SW480 (cell line): ENCODE measurements at places on chromosomes 11 and 22.

- no peak for DNase-seq
Measured at GRCh38 chr11:108887436-108888238, 222.8 kb downstream of the DDX10 start.

DNA sequence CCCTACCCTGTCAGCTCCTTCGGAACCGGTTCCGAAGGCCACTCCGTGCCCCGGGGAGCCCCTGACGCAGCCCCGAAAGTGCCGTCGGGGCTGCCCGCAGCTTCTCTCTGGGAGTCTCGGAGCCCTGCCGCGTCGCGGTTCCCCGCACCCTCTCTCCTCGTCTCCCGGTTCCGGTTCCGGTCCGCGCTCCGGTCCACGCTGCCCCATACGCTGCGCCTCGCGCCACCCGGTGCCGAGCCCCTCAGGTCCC is 618 bp downstream of the MTA2 start:
- peak; percentile 33 for DNase-seq

DNA sequence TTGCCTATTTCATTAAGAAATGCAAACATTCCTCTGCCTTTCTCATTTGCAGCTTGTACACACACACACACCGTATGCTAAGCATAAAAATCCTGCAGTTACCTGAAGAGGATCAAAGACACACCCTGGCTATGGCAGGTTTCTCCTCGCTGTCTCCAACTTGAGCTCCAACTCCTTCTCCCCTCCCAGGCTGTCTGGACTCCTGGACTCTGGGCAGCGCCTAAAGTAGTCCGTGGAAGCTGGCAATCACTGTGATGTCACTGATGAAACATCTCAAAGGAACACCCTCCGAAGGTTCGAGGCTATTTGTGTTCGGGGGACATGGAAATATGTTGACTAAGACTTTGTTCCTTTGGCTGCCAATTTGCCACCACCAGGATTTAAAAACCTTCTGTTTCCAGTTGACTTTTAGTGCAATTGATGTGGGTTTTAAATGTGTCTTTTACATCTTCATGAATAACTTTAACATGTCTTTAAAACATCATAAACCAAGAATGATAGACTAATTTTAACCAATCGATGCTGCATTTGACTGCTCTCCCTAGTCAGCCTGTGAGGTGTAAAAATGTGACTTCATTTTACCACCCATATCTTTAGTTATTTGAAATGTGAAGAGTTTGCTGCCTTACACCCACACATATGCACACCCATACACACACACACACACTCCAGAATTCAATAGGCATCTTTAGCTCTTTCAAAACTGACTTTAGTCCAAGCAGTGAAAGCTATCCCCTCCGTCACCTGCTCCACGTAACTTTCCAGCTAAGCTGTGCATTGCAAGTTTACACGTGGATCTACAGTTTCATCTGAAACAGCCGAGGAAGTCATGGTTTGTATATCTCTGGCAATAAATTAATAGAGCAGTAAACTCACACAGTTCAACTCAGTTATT is at the start of gene SLN:
SLN (minus strand) TSS at position 196 of the 895 bp plus-strand sequence.
- DNase-seq: no peak

DNA sequence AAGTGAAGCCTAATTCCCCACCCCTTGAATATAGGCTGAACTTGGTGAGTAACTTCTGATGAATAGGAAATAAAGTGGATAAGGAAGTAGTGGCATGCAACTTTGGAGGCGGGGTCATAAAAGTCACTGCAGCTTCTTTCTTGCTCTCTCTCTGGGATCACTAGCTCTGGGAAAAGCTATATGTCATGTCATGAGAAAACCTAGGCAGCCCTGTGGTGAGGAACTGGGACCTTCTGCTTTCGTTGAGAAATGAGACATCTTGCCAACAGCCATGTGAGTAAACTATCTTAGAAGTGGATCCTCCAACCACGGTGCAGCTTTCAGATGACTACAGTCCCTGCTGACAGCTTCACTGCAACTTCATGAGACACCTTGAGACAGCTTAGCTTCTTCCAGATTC is 15.7 kb downstream of the ZNF214 start:
- DNase-seq: no peak

GRCh38 chr11:61803889-61804647 is 11.4 kb downstream of the FEN1 start:
- no peak for DNase-seq

GRCh38 chr11:67493548-67494370 is 10.9 kb downstream of the AIP start:
- no peak for DNase-seq

- peak; percentile 88 for DNase-seq
Measured at GRCh38 chr11:2178906-2179494, 7.4 kb upstream of the TH start.

DNA sequence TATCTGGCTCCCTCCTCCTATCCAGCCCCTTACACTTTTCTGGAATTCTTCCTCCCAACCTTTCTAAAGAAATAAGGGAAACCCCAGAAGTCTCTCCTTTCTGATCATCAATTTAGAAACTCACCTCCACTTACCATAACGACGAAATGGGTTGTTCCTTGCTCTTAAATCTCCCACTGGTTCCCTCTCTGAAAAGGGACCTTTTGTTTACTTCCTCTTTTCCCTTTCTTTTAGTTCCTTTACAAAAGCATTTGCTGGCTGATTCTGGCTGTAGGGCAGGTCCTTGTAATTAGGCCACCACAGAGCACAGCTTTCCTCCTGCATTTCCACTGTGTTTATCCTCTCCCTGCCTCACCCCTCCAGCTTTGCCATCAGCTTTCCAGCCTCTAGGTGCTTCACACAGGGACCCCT is 12.0 kb downstream of the JAML start:
- DNase-seq: no peak

DNA sequence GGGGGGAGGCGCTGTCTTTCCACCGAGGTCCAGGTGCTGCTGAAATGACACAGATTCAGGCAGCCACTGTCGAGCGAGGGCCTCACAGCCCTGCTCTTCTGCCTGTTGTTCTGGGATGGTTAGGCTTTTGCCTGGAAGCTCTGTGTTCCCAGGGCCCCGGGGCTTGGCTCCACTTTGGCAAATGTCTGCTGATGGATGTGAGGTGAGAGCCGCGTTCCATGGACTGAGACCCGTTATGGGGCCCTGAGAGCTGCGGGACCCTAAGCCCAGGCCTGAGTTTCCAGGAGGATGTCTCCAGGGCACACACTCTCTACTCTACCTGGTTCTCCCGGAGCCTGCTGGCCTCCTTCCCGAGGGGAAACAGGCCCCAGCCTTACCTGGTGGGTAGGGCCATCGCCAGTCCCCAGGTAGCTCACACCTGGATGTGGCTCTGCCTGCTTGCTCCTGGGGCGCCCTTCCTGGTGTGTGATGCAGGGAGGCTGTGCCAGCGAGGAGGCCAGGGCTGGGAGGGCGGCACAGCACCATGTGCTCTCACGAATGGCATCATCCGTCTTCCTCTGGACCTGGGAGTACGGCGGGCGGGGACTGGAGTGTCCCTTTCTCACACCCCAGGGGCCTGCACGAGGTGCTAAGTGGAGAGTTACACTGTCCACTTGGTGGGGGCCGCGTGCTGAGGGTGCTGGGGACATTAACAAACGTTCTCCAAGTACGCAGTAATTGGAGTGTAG is 435.5 kb downstream of the TBC1D22A start:
- no peak for DNase-seq

- DNase-seq: no peak
Measured at GRCh38 chr11:9462172-9462799, 1.5 kb downstream of the ZNF143 start.

DNA sequence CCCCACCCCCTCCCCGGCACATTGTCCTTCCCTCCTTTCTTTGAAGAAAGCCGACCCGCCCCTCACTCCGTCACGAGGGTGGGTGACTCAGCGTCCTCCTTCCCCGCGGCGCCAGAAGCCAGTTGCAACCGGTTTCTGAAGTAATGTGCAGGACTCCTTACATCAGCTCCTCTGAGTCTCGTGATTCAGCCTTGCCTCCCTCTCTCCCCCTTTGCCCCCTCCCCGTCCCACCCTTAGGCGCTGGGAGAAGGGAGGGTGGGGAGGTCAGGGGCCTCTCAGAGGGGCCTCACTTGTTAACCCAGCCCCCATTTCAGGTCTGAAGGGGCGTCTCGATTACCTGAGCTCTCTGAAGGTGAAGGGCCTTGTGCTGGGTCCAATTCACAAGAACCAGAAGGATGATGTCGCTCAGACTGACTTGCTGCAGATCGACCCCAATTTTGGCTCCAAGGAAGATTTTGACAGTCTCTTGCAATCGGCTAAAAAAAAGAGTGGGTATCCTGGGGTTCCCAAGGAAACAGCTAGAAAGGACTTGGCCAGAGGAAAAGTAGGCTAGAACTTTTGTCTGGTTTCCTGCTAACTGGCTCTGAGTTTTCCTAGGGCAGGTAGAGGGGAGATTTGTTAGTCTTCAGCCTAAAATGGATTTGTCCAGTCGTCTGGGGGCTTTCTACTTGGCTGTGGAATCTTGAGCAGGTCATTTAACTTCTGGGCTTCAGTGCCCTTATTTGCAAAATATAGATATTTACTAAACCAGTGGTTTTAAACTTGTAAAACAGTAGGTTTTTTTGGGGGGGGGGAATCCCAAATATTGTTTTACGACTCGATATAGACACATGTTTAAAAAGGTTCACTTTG is 1.1 kb downstream of the SLC3A2 start:
- DNase-seq: peak; percentile 98
